ENCODE measurements at places on chromosomes 7 and 10.

DNA sequence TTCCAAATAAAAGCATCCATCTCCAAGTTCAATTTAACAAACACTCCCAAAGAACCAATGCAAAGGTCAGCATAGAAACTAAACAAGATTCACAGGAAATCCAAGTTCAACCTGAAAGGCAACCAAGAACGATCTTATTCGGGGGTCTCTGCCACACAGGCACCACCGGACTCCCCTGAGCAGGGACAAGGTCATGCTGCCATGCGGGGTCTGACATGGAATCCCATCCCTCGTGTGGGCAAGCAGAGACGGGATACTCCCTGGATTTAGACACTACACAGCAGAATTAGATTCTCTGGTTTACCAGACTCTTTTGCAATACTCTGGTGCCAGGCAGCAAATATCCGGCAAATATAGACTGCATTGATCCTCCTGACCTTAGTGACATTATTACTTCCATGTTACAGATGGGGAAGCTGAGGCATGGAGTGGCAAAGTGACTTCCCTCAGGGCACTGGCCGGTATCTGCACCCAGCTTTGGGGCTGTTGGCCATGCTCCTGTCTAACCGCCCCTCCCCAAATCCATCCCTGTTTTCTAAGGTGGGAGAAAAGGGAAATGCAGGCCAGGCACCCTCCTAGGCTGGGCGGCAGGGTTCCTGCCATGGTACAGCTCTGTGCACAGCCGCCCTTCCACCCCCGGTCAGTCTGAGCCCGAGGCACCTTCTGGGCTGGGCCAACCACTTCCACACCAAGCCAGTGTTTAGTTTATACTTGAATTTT, 111.8 kb downstream of the VIPR2 start:
- DNase-seq = no peak

DNA sequence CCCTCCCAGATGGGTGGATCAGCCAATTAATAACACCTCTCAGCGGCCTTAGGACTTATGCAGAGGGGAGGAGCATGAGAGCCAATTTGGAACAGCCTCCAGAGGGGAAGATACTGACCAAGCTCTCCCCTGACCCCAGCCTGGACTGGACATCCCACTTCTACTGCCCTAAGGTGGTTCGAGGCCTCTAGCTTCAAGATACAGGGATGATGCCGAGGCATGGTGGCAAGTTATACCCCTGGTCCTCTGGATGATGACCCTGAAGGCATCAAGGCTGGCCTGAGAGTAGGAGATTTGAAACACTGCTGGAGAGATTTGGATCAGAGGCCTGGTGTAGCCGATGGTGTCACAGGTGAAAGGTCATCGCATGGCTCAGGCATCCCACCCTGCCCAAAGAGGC, 3.2 kb downstream of the CDH23 start:
- no peak for DNase-seq

- no peak for DNase-seq
These were observed 293.7 kb downstream of the FZD1 start for GRCh38 chr7:91557789-91558404.

DNA sequence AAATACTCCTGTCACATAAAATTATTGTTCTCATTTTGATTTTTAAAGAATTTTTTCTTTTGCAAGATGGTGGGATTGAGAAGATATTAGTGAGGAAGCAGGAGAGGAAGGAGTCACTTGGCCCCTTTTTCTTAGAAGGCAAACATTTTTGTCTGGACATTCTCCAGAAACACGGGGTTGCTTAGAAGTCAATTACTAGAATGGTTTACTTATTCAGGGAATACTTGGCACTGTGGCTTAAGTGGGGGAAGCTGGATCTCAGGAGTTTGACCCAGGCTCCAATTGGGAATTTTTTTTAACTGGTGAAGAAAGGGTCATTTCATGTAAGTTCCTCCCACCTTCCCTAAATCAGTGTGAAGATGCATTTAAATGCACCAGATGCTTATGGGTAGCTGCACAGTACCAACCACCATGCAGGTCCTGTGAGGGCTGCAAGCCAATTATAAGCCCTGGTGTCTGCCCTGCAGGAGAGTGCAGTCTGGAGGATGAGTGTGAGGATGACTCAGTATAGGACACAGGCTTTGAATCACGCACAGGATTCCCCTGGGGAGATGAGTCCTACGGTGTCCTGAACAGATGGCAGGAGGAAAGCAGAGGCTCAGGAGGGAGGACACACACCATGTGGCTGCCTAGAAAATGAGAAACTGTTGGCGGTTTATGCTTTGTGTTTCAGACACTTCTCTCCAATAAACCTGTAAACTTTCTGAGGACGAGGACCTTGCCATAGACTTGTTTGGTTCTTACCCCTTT, 299.1 kb downstream of the PLXNA4 start:
- no peak for DNase-seq

- DNase-seq = no peak
These were observed 169.3 kb upstream of the LRRN3 start for GRCh38 chr7:110921595-110922151.

DNA sequence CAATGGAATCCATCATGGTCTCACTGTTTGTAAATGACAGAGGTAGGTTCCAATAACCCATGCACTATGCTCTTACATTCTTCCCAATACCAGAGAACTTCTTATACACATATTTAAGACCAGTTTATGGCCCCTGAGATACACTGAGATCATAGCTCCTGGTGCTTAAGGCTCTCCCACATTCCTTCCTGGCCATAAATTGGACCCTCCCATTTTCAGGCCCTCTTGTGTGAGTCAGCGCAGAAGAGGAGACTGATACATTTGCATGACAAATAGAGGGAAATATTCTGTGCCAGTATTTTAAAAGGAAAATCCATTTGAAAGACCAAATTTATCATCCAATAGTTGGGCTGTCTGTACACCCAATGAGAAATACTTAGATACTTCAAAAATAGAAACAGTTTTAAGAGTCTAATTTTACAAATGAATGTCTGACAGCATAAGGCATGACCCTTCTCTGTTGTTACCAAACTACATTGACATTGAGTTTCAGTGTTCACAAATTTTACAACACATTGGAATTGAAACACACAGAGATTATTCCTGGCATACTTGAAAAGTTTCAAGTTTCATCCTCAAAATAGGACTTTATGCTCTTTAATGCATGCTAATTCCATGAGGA, 35.3 kb downstream of the SLC16A9 start:
- DNase-seq = no peak

DNA sequence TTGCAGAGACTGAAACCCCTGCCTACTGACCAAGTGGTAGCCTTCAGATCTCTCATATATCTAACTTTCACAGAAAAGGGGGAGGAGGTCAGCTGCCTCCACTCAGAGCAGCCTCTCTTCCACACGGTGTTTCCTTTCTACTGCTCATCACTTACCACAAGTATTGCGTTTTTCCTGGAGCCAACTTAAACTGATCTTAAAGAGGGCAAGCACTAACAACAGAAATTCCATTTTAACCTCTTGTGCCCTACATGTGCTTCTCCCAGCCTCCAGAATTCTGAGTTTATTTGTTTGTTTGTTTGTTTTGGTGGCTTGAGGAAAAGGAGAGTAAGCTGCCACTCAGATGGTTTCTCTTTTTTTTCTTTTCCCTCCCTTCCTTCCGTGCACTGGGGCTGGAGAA, 19.1 kb downstream of the SKIDA1 start:
- DNase-seq = no peak

- no peak for DNase-seq
These were observed 151.2 kb downstream of the TPST1 start for GRCh38 chr7:66356277-66356721.

DNA sequence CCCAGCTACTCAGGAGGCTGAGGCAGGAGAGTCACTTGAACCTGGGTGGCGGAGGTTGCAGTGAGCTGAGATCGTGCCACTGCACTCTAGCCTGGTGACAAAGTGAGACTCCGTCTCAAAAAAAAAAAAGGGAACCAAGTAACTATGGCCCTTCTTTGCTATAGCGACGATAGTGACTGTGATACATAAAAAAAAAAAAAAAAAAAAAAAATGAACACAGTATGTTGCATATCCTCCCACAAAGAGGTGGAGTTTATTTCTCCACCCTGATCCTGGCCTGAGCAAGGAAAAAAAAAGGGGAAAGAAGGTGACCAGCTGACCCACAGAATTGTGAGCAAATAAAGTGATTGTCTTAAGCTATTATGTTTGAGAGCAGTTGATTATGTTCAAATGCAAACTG, 42.3 kb upstream of the STEAP1B start:
- no peak for DNase-seq

DNA sequence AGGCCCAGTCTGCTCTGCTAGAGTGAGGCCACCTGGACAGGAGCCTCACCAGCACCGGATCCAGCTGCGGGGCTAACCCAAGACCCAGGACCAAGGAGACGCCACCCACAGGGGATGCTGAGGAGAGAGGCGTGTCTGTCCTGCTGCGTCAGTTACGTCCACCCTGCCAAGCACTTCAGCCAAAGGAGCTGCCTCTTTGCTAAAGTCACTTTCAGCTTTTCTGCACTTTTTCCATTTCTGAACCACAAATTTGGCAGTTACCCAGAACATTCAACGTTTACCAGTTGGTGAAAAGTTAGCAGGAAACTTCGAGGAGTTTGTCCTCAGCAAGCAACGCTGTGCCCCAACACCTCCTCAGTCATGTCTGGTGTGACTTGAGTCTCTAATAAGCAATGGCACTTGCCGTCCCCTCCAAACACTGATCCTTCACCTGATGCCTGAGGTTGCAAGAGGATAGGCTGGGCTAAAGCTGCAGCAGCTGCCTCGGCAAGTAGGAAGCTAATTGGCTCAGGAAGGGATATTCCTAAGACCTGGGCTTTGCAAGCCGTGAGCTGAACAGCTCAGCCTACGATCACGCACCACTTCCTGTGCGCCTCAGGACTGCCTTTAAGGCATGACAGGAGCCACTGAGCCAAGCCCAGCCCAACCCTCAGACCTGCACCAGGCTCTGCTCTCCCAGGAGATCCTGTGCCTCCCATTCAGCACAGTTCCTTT, 40.1 kb downstream of the KCNH2 start:
- no peak for DNase-seq

- DNase-seq = no peak
These were observed 214.2 kb downstream of the CCDC3 start for GRCh38 chr10:12787297-12787696.

DNA sequence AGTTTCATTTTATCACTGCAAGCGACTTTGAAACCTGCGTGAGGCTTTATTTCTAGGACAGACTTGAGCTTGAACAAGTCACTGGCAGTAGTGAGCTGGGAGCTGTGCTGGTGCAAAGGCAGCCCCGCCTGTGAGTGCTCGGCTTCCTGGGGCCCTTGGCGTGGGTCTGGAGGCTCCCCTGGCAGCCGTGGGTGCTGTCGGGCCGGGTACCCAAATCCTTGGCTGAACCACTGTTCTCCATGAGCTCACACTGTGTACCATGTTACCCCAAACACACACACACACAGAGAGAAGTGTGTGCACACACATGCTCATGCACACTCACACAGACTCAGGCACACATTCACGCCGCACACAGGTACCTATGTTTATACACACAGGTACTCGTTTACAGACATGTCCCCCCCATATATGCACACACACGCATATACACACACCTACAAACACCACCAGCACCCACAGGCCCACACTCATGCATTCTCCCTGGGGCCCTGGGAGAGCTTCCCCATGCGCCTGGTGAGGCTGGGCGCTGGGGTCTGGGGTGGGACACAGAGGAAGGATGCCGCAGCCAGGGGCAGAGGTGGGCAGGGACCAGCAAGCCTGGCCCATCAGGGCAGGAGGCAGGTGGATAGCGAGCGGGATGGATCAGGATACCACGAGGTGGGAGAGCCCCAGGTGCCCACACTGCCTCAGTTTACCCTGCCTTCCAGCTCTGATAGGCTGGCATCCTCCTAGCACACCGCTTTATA, 158.8 kb downstream of the ADARB2 start:
- DNase-seq = no peak

DNA sequence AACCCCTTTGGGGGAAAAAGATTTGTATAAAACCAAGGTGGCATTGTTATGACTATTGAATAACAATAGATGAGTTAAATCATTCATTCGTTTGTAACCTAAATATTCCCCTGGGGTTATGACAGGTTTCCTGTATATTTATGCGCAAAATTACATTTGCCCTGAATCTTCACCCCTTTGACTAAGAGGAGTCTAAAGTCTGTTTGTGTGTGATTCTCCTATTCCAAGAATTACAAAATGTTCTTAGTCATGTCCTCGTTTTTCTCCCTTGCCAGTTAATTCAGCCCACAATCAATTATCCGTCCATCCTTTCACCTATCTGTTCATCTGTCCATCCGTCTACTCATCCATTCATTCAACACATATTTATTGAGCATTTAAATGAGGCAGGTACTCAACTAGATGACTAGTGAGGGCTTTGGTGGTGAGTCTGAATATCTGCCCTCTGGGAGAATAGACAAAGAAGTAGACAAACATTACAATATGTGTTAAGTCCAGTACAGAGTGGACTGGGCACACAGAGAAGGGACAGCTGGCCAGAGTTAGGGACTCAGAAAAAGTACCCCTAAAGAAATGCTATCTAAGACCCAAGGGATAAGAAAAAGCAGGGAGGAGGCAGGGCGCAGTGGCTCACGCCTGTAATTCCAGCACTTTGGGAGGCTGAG, 35.6 kb upstream of the TCF7L2 start:
- no peak for DNase-seq

GRCh38 chr7:91039033-91039432, 225.2 kb upstream of the FZD1 start:
- no peak for DNase-seq

- DNase-seq = no peak
These were observed 191.2 kb downstream of the DYNC1I1 start for GRCh38 chr7:95963446-95963990.

GRCh38 chr10:30637881-30638467, 8.4 kb upstream of the LYZL2 start:
- DNase-seq = no peak

DNA sequence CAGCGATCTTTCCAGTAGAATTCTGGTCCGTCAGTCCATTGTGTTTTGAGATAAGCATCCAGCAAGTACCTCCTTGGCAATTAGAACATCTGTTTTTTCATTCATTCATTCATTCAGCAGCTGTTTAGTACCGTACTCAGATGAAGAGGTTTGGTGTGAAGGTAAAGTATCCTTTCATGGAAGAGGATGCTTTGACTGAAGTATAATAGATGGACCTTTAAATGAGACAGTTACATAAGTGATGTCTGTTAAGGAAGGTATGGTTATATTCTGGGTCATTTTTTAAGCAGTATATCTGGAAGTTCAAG, 1.2 kb downstream of the MAPK8 start:
- DNase-seq = no peak

DNA sequence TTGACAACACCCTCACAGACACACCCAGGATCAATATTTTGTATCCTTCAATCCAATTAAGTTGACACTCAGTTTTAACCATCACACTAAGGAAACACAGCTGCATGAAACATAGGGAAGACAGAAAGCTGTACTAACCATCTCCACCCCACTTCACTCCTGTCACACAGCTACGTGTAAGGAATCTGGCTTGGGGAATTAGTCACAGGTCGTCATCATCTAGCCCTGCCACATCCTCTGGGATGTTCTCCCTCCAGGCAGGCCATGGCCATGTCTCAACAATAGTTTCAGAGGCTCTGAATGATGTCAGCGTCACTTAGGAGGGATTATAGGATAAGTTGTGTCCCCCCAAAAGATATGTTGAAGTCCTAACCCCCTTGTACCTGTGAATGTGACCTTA, 10.8 kb upstream of the SEMA3C start:
- DNase-seq = no peak

GRCh38 chr10:14355750-14356149, 25.0 kb upstream of the FRMD4A start:
- no peak for DNase-seq

Data from stimulated activated CD8-positive, alpha-beta memory T cell treated with anti-CD3 and anti-CD28 coated beads, Interleukin-4, amount 100 ng/mL, for 1 hour (primary cell).